ENCODE measurements at places on chromosomes 13 and 19. TPM values are rescaled to one million over a fixed set of nuclear protein-coding genes. Genes with fewer than 3 reads are reported as not detected.

The SERPINE3 gene
- not detected for total RNA-seq

The C1QTNF9B gene
- total RNA-seq, result 0.84 TPM

The PSG2 gene
- not detected for total RNA-seq

The VSTM1 gene
- 0.74 TPM for total RNA-seq

The PIAS4 gene
- 15.1 TPM for total RNA-seq

The MAP1S gene
- total RNA-seq, result 30.3 TPM

- DNase-seq, result no peak
These were observed 7.6 kb upstream of the NALCN start for GRCh38 chr13:101423872-101424271.

DNA sequence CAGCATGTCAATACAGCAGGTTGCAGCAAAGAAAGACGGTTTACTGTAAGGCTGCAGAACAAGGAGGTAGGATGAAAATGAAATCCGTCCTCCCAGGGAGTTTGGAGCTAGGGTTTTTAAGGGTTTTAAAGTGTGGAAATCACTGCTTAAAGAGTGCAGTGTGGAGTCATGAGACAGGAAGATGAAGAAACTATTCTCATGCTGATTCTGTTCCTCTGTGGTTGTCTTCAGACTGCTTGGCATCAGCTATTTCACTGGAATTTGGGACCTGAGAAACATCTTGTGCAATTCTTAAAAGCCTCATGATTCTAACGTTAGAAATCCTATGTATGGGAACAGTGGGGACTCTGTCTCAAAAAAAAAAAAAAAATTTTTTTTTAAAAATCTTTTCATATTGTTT is 11.4 kb downstream of the ZNF331 start:
- no peak for DNase-seq

GRCh38 chr19:30387311-30388115 is 15.3 kb downstream of the ZNF536 start:
- DNase-seq, result no peak

DNA sequence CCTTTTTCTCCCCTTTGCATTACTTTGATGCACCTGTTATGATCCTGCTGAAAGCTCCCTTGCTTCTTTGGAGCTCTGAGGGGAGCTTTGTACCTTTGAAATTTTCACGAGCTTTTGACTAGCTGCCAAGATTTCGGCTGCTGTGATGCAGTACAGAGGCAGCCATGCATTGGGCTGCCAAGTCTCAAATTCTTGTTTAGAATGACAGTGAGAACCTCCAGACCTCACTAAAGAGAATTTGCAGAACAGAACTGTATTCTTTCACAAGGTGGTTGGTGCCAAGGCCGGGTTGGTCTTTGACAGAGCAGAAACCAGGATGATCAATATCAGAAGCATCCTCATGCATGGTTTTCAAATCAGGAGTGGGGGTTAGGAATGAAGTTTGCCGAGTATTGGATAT is 414.8 kb downstream of the GPC5 start:
- DNase-seq, result no peak

DNA sequence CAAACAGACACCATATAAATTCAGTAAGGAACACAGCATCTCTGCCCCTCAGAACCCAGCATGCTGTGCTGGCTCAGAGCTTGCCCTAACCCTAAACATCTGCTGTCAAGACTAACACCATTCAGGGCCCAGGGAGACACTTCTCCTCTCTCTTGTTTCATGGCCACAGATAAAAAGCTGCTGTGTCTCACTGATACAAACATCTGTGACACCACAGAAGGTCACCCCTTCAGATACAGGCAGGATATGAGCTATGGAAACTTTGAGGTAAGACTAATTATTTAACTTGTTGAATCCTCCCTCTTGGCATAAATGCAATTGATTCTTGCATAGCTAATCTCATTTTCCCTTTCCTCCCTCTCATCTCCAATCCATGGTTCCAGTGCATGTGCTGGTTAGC is 61.6 kb upstream of the GPR12 start:
- DNase-seq, result no peak

- peak; percentile 77 for DNase-seq
These were observed 333.4 kb downstream of the ITGBL1 start for GRCh38 chr13:101785858-101786257.

DNA sequence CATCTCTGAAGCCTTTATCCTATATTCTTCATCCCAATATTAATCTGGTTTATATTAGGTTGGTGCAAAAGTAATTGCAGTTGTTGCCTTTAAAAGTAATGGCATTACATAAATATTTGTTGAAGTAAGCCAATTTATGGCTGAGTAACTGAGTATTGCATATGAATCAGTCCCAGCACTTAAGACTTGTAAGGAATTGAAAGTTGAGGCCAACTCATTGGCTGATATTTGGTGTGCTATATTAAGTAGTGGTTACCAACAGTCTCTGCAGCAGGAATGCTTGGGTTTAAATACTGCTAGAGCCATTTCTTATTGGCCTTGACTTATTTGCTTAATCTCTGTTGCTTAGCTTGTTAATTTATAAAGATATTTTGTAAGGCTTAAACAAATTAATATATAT is 460.7 kb downstream of the GPC6 start:
- no peak for DNase-seq

GRCh38 chr13:98495627-98496478 is 81.1 kb downstream of the STK24 start:
- DNase-seq, result no peak

- DNase-seq, result no peak
These were observed 15.9 kb downstream of the BCAM start for GRCh38 chr19:44824761-44825160.

- DNase-seq, result peak; percentile 59
These were observed 781 bp downstream of the QPCTL start for GRCh38 chr19:45693106-45693788.

DNA sequence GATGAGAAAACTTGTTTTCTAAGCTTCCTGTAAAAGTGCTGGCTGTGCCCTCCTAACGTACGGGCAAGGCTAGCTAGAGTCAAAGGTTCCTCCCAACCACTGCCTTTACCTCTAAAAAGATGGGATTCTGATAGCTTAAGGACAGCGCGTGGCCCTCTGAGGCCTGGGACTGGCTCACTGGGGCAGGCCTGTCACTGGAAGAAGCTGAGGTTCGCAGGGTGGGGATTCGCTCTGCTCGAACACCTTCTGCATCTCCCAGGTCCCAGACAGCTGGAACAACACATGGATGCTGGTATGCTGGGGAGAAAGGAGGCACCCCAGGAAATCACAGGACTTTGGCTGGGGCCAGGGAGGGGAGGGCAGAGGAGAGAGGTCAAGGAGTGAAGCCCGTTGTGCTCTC is 53.1 kb downstream of the CRYL1 start:
- DNase-seq, result no peak

Data from HT1080 (cell line).